ENCODE measurements at places on chromosomes 2 and 18. TPM values are rescaled to one million over a fixed set of nuclear protein-coding genes. Genes with fewer than 3 reads are reported as not detected.
A peak's percentile ranks its signal among the peaks of the same experiment; 100 is the strongest.

Gene PLEKHM3
- total RNA-seq, result 23.3 TPM

Gene OTOS
- total RNA-seq, result not detected

DNA sequence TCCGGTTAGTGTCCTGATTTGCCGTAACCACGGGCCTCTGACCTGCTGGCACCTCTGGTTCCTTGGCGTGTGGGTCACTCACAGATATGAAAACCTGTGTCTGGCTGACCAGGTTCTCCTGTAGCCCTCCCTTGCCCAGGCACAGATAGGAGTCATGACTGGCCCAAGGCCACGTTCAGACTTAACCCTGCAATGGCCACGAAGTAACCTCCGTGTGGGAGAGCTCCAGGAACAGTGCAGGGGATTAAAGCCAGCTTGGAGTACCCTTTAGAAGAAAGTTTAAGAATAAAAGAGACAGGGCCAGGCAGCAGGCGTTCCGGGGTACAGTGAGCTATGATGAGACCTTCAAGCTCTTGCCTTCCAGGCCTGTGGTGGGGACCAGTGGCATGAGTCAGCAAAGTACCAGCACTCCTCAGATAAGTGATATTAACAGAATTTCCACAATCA, 25.5 kb downstream of the CENPO start:
- DNase-seq, result peak; percentile 84

Gene RAB17
- not detected for total RNA-seq

DNA sequence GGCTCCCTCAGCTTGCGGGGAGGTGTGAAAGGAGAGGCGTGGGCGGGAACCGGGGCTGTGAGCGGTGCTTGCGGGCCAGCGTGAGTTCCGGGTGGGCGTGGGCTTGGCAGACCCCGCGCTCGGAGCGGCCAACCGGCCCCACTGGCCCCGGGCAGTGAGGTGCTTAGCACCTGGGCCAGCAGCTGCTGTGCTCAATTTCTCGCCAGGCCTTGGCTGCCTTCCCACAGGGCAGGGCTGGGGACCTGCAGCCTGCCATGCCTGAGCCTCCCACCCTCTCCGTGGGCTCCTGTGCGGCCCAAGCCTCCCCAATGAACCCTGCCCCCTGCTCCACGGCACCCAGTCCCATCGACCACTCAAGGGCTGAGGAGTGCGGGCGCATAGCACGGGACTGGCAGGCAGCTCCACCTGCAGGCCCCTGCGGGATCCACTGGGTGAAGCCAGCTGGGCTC, 48.2 kb downstream of the RNF138 start:
- DNase-seq, result no peak

DNA sequence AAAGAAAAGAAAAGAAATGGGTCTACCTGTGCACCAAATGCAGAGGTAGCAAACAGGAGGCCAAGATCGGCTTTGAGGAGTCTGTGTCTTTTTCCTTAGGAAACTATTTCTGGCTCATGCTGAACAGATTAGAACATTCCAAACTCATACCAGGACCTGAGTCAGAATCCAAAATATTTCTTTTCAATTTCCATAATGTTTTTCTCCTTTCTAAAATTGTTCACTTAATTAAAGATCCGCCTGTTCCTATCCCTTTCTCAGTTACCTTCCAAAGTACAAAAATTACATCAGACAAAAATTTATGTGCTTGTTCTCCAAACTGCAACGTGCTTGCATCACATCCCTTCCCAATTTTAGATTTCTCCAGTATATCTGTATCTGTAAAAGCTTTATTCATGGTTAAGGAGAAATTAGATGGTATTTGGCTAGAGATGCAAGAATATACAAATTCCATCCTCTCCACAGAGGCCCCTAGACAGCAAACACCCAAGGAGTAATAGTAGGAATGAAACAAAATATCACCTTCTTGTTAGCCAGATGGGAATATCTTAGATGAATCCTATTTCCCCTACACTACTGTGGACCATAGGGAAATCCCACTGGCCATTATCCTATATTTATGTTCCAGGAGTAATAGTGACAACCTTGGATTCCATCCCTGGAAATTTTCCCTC, 130.6 kb downstream of the LNPK start:
- DNase-seq, result peak; percentile 53

Gene CCDC148
- 1.8 TPM for total RNA-seq

- DNase-seq, result peak; percentile 59
Observed at GRCh38 chr2:65380255-65380654, 52.1 kb downstream of the SPRED2 start.

GRCh38 chr2:24158131-24158530, 16.7 kb upstream of the FAM228A start:
- no peak for DNase-seq

DNA sequence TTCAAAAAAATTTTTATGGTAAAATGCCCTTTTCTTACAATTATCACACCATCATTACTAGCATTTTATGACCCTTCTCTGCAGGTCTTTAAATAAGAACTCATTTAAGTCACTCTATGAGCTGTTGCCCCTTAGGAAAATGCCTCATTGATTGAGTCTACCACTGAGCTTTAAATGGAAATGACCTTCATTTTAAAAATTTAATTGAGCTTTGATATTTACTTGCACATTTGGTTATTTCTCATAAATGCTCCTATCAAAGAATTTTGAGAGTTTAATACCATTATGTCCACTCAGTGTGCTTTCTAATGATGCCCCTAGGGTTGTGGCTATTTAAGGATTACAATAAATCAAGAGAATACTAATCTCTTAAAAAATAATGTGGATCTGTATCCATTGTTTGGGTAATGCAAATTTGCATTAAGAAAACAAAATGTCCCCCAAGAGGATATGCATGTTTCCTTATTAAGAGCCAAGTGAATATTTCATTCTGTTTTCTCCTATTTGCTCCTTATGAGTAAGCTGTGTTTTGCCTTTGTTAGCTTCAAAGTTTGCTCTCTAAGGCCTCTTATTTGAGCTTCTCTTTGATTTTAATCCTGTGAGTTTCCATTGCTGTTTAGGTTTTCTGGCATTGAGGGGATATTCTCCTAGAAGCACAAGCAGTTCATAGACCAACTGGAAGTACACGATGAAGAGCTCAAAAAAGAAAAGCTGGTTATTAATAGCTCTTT, 69.8 kb downstream of the CERS6 start:
- no peak for DNase-seq

DNA sequence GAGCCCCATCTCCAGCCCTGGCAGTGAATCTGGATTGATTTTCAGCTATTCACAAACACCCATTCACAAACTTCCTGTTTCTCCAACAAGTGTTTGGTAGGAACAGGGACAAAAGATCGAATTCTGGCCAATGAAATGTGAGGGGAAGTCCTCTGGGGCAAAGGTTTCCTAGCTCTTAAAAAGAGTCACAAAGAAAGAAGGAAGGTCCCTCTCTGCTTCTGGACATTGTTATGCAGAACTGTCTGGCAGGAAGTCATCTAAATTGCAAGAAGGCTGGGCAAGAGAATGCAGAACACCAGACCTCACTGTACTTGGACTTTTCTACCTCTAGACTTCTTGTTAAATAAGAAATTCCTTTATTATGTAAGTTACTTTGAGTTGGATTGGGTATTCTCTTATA, 137.3 kb downstream of the CCDC148 start:
- DNase-seq, result no peak

Gene GKN2
- not detected for total RNA-seq

GRCh38 chr2:204108330-204108751, 171.8 kb downstream of the ICOS start:
- DNase-seq, result no peak

DNA sequence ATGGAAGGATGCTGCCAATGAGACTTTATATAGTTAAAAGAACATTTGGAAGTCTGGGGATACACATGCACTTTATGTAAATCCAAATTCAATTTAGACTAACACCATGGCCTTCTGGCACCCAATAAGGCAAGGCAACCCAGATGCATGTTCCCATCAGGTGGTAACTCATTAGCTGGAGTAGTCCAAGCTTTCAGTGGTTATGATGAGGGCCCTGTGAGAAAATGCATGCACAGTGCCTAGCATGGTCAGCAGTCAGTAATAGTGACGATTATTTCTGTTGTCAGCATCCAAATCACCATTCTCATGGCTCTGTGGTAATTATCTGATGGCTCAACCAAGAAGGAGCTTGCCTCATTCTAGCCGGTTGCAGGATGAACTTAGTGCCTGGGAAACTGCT, 70.3 kb upstream of the CTLA4 start:
- DNase-seq, result no peak

- peak; percentile 91 for DNase-seq
Observed at GRCh38 chr2:237581751-237582746, 8.5 kb downstream of the RAB17 start.

DNA sequence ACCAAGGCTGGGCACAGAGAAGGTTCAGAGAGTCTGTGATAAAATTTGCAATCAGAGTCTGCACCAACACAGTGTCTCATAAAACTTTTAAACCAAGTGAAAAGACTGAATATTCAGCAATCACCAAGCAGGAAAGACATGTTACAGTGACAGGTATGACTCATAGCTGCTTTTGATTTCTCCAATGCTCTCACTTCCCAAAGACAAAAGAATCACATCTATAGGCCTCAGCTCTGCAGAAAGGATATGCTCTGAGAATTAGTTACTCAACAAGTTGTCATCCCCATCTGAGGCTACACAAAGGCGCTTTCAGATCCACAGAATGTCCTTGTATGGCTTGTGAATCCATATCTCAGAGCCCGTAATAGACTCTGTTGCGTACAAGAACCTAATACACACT, 92.5 kb downstream of the KCNF1 start:
- no peak for DNase-seq

Gene SIX3
- not detected for total RNA-seq

DNA sequence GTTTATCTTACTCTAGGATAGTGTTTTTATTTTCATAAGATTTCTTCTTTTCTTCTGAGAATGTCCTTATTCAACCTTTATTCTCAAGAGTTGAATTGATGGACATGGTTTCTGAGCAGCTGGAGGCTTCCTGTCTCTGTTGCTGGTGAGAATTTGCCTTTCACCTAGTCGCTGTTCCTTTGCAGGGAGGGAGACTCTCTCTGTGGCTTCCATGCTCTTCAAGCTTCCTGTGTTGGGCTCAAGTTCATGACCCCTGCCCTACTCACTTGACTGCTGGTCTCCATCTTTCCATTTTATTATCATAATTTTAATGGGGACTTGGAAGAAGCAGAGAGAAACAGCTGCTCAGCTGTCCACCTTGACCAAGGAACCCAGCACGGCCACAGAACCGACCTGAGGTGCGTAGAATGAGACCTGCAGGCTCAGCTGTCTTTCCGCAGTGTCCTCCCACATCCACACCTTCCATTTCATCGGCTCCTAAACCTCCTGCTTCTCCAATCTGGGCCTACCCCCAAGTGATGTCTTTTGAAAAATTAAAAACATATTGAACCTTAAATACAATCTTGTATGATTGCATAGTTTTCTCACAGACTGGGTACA, 24.2 kb downstream of the TMEM18 start:
- no peak for DNase-seq

DNA sequence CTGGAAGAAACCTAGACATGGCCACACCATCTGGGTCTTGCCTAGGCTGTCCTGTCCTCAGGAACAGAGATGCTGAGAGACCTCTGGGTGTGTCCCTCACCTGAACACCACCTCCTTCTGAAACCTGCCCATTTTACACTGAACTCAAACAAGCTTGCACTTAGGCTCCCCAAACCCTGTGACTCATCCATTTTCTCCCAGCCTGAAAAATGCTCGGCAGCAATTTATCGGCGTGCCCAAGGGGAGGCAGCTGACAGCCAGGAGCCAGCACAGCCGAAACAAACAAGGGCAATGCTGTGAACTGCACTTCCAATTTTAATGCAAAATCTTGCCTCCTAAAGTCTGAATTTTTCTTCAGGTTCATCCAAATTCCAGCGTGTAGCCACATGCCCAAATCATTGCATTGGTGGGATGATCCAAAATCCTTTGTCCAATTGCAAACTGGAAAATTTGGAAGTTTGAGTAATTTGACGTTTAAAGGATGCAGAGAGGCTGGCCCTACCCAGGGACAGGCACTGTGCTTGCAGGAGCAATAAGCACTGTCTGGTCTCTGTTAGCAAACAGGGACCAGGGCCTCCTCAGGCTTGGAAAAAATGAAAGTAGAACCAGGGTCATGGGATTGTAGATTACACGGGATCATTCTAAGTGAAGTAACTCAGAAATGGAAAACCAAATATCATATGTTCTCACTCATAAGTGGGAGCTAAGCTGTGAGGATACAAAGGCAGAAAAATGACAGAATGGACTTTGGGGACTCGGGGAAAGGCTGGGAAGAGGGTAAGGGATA, 67.7 kb downstream of the GALNT14 start:
- no peak for DNase-seq

Gene EVA1A
- 70.9 TPM for total RNA-seq

- DNase-seq, result no peak
Observed at GRCh38 chr18:35484034-35484433, 13.7 kb downstream of the INO80C start.

DNA sequence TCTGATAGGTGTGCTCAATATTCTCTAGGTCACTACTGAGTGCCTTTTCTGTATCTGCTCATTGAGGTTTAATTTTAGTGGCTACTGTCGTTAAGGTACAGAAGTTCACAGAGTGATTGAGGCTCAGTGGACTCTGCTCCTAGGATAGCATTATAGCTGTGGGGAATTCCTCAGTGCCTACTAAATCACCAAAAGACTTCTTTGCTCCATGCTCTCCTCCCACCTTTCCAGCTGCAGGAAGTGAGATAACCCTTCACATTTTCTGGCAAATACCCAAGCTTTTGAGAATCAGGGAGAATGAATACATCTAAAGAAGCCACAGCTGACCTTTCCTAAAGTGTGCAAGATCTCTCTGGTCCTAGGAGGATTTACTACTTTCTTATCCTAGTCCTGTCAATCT, 95.2 kb upstream of the FSIP2 start:
- no peak for DNase-seq

DNA sequence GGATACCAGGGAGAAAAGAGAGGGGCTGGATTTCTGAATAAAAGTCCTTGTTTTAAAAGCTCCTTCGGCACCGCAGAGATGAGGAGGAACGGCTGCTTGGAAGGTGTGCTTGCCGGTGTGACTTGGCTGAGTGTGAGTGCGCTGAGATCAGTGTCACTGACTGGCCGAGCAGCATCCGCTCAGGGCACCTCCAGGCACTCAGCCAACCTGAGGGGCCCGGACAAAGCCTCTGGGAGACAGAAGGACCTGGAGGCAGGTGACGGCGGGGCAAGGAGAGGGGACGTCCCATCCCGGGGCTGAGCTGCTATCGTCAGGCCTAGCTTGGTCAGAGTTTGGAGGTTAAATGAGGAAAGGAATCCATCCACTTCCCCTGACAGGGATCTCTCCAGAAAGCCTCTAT, 16.8 kb upstream of the ALLC start:
- peak; percentile 65 for DNase-seq

- no peak for DNase-seq
Observed at GRCh38 chr18:80022613-80023012, 11.6 kb upstream of the RBFA start.
